ENCODE measurements at places on chromosomes 5 and 9.

GRCh38 chr5:98349251-98349989 is 424.0 kb upstream of the RGMB start:
- DNase-seq, result no peak

DNA sequence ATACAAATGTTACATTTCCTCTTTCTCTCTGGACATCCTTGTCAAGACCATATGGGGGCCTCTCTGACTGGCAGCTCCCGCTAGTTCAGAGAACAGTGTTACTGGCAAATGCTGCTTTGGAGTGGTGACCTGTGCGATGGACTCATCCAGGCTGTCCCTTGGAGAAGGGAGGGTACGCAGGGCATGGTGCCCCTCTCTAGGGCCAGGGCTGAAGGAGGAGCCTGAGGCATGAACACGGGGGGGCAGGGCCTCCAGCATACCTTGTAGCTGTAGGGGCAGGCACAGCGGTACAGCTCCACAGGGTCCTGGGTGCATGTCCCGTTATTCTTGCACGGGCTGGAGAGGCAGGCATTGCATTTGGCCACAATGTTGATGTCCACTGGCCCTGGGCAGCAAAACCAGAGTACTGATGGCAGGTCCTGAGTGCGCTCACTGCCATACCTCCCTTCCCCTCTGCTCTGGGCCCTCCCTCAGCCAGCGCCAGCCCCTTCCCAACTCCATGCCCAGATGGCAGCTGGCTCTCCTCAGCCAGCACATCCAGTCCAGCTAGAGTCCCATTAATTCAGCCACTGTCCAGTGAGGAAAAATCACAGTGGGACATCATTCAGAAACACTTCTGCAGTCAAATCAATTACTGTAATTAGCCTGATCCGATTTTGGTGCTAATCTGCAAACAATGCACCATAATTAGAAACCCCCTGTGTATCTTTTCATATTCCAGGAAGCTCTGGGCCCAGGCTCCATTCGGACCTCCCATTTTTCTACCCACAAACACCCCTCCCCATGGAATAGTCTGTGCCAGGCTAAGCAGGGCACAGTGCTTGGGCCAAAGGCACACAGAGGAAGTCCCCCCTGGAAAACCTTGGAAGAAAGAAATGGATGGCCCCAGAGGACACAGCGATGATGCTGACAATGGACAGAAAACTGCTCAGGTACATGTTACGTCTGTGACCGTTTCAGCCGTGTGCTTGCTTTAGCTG is 128.8 kb upstream of the PANK3 start:
- no peak for DNase-seq

DNA sequence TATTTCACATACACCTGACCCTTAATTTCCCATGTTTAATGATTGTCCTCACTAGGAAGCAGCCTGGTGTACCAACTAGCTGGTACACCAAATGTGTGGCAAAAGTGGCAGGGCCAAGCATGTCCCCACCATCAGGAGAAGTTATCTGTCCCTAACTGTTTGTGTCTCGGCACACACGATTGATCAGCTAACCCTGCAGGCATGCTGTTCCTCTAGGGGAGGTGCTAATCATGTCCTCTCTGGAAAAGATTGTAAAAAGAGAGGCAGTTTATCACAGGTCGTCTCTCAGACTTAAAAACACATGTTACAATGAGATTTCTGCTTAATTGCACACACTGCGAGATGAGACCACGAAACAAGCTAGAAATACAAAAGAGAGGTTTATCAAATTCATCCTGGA is 342.7 kb downstream of the DIRAS2 start:
- DNase-seq, result no peak

- DNase-seq, result no peak
Measured at GRCh38 chr9:21679432-21679831, 123.0 kb upstream of the MTAP start.

DNA sequence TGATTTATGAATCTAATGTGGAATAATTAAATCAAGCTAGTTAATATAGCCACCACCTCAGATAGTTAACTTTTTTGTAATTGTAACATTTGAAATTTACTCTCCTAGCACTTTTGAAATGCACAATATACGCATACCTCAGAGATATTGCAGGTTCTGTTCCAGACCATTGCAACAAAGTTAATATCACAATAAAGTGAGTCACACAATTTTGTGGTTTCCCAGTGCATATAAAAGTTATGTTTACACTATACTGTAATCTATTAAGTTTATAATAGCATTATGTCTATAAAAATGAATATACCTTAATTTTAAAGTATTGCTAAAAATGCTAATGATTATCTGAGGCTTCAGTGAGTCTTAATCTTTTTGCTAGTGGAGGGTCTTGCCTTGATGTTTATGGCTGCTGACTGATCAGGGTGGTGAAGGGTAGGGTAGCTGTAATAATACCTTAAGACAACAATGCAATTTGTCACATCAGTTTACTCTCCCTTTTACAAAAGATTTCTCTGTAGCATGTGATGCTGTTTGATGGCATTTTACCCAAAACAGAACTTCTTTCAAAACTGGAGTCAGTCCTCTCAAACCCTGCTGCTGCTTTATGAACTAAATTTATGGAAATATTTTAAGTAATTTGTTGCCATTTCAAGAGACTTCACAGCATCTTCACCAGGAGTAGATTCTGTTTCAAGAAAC is 235.1 kb upstream of the ADAMTSL1 start:
- no peak for DNase-seq

DNA sequence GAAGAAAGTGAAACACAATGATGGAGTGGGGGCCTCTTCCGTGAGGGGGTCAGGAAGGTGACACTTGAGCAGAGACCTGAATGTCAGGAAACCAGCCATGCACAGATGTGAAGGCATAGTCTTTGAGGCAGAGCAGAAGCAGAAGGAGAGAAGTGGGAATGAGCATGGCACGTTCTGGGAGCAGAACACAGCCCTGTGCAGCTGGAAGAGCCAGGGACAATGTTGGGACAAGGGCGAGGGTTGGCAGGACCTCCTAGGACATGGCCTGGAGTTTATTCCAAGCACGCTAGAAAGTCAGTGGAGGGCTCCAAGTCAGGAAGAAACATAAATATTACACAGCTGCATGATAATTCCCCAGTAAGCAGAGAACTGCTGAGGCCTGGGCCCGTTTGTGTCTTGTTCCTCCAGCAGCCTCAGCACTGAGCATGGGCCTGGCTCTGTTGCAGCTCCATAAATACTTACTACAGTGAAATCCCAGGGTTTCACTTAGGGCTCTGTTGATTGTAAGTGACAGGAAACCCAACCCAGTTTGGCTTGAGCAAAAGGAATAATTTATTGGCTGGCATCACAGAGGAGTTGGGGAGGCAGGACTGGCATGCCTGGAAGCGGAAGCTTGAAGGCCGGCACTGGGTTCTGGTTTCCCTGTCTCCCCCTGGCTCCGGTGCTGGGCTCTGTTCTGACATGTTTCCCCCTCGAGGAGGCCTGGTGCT is 66.2 kb downstream of the MVB12B start:
- DNase-seq, result no peak

DNA sequence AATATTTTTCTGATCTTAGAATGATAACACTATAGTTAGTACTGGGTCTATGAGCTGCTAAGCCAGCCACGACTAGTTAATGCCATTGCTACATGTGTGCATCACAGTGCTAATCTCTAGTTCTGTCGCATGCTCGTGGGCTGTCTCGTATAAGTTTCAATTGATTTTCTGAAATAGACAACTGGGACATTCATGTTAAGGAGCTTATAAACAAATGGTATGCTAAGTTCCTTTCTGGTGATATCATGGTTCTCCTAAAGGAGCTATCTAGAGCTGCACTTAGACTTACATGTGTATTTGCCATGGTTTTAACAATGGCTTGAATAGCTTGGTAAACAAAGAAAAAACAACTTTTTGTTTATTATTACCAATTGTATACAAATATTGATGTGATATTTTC is 46.2 kb downstream of the F2RL2 start:
- DNase-seq, result no peak

DNA sequence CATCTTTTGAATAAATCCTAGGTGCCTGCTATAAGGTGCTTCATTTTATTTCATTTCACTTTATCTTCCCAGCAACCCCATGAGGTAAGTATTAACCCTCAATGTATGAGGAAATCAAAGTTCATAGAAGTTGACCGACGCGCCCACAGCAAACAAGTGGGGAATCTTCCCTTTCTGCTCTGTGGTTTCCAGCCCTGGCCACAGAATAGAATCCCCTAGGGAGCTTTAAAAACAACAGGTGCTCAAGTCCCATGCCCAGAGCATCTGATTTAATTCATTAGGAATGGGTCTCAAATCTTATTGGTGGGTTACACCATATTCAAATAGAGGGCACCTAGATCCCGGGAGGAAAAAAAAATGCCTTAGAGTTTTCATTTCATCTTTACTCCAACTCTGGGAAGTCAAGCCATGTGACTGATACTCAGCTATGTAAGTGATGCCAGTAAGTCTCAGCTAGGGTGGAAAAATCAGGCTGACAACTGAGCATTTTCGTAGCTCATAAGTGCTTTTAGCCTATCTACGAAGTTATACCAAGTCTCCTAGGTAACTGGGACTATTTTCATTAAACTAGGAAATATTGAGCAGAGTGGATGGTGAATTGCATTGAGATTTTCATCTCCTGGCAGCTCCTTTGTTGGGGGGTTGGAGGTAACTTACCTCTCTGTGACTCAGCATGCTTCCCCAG is 353.4 kb upstream of the SLC30A5 start:
- DNase-seq, result no peak

DNA sequence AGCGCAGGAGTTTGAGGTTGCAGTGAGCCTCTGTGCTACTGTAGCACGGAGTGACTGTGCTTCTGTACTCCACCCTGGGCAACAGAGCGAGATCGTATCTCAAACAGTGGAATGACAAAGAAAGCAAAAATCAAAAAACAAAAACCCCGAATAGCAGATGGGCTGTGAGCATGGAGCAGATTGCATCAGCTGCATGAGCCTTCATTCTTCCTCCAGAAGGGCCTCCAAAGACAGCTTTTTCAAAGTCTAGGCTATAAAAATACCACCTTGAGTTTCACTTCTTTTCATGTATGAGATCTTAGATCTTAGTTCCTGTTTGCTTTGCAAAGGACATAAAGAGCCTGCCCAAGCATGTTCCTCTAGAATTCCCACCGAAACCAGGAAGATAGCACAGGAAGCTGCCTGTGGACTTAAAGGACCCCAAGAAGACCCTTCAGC is 15.0 kb upstream of the HSPB3 start:
- no peak for DNase-seq

GRCh38 chr9:112757282-112757883 is 6.8 kb downstream of the SNX30 start:
- DNase-seq, result no peak

DNA sequence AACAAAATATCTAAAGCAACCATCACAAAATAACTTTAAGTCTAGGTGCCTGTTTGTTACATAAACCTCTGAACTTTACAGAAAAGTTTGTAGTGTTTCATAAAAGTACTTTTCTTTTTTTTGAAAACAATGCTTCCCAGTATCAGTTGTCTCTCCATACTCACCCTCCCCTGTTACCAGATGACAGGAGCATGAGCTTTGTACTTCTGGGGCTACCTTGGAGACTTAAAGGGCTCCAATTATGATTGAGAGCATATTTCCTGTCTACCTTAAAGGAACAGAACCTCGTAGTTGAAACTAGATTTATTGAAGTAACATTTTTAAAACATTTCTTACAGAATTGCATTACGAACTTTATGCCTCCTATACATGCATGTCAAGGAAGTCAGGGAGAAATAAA is 55.4 kb upstream of the PPP1R2B start:
- DNase-seq, result no peak

DNA sequence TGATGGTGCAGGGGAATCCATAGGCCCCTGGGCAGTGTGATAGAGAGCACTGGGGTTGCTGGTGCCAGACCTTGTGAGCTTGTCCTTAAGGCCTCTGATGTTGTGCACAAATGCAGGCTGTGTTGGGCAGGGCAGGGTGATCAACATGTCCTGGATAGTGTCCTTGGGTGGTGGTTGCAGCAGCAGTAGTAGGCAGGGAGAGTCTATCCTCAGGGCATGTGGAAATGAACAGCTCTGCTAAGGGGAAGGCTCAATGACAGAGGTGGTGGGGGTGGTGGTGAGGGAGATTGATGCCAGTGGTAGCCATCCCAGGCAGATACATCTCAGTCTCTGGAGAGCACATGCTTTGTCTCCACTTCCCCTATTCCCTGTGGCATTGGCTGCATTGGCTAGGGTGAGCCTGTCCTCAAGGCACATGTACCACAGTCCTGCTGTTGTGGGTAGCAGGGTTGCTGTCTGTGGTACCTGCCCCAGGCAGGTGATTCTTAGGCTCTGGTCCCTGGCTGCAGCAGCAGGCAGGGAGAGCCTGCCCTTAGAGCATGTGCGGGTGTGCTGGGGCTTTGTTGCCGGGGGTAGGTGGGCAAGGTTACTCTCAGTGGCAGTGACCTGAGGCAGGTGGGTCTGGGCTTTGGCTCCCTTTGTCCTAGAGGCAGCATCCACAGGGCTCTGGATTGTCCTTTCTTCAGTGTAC is 111.1 kb downstream of the WDR70 start:
- no peak for DNase-seq

- DNase-seq, result peak; percentile 47
Measured at GRCh38 chr9:764105-764524, 77.4 kb upstream of the DMRT1 start.
